Diencephalon (tissue), 1 donor: ENCODE measurements at places on chromosomes 3 and 15. TPM values are rescaled to one million over a fixed set of nuclear protein-coding genes. Genes with fewer than 3 reads are reported as not detected.

The BTLA gene
- 0.23 TPM for total RNA-seq

The FSIP1 gene
- total RNA-seq = 22.6 TPM

The SLC2A2 gene
- total RNA-seq = not detected

The PLD1 gene
- 7.2 TPM for total RNA-seq

The SAMD7 gene
- not detected for total RNA-seq

The FANCD2 gene
- total RNA-seq = 7.2 TPM

The RAB6B gene
- 160 TPM for total RNA-seq

The EOMES gene
- total RNA-seq = 1.6 TPM

The RTP1 gene
- 3.2 TPM for total RNA-seq

The TIMP4 gene
- 11.1 TPM for total RNA-seq

The ZCWPW2 gene
- 2.8 TPM for total RNA-seq

The SLC38A3 gene
- 6.5 TPM for total RNA-seq

The SEMA6D gene
- total RNA-seq = 83.0 TPM

The ROPN1B gene
- 3.2 TPM for total RNA-seq

The SIAH2 gene
- 25.4 TPM for total RNA-seq

The PPP1R14D gene
- total RNA-seq = not detected

The GPR27 gene
- total RNA-seq = 42.0 TPM

The SI gene
- total RNA-seq = under 0.01 TPM

The SLC4A7 gene
- 241 TPM for total RNA-seq

The SLC9C1 gene
- 0.23 TPM for total RNA-seq
